ENCODE measurements at places on chromosomes 12 and 14. TPM values are rescaled to one million over a fixed set of nuclear protein-coding genes. Genes with fewer than 3 reads are reported as not detected.
A peak's percentile ranks its signal among the peaks of the same experiment; 100 is the strongest.

DNA sequence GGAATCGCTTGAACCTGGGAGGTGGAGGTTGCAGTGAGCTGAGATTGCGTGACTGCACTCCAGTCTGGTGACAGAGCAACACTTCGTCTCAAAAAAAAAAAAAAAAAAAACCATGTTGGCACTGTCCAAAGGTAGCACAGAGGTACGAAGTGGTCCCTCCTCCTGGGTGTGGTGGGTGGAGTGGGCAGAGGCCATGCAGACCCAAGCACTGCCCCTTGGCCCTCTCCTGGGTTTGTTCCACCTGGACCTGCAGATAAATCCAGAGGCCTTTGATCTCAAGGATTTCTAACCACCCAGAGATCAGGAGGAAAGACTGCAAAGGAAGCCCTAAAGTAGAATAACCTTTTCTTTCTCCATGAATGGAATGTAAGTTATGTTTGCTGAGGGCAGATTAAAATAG lies 8.7 kb upstream of the GALNT6 start:
- H3K36me3 ChIP-seq: no peaks in the 10 kb centered on the region
- no peak overlapping the region for H3K27ac ChIP-seq
- H3K27me3 ChIP-seq: no peaks in the 10 kb centered on the region
- no peak for DNase-seq
- no peak overlapping the region for H3K4me3 ChIP-seq

GRCh38 chr12:101570047-101570446 lies 24.7 kb upstream of the MYBPC1 start:
- H3K36me3 ChIP-seq: no peaks in the 10 kb centered on the region
- H3K4me3 ChIP-seq: no peak overlapping the region
- no peak for DNase-seq
- no peaks in the 10 kb centered on the region for H3K4me1 ChIP-seq
- H3K27me3 ChIP-seq: no peaks in the 10 kb centered on the region

DNA sequence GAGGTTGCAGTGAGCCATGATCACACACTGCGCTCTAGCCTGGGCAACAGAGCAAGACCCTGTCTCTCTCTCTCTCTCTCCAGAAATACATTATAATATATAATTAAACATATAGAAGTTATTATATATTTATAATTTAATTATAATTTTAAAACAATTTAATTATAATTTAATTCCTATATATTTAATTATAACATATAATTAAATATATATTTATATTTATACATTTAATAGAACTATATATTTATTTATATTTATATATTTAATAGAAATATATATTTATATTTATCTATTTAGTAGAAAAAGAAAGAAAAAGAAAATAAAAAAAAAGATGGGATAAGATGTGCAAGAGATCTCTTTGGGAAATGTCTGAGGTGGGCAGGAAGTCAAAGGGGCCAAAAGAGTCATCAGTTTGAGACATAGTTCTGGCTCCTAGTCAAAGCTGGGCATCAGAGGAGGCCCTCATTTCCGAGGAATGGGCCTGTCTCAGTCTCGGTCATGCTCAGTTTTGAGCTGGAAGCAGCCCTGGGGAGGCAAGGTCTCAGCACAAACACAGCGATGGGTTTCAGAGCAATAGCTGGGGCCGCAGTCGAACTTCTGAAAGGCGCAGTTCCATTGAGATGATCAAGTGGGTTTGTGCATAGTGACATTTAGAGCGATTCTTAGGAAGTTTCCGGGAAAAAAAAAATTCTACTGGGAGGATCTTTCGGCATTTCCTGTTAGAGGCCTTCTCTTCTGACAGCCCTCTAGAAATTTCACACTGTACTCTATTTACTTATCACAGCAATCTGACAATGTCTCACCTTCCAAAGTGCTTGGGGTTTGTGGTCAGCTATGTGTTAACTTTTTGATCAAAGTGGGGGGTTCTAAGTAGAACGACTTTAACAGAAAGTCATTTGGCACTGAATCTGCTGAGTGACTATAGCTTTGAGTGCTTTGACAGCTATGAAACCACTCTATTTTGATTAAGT lies 58.7 kb upstream of the GZMB start:
- H3K27me3 ChIP-seq: no peaks in the 10 kb centered on the region
- DNase-seq: peak; percentile 27
- peak overlapping the region; percentile 12 for H3K4me3 ChIP-seq
- H3K36me3 ChIP-seq: no peaks in the 10 kb centered on the region

DNA sequence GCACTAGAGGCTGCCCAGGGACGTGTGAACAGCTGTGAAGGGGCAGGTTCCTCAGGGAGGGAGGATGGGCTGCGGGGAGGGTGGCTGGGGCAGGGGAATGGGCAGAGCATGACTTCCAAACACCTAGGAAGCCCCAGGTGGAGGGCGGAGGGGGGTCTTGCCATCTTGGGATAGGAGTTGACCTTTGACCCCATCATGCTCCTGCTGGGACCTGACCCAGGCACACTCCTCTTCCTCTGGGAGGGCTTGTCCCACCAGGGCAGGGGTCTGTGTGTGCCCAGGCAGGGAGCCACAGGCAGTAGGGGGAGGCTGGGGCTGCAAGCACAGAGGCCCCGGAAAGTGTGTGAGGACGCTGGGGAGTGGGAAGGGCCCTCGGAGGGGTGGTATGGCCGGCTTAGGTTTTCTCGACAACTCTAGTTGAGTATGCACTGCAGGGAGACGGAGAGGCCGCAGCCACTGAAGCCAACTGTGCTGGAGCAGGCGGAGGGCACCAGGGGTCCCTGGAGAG lies 3.3 kb upstream of the ANKRD9 start:
- H3K4me3 ChIP-seq: no peak overlapping the region
- peaks cover 13% of the 10 kb centered on the region for H3K4me1 ChIP-seq
- no peak for DNase-seq
- no peaks in the 10 kb centered on the region for H3K36me3 ChIP-seq
- peaks cover 5% of the 10 kb centered on the region for H3K27me3 ChIP-seq

DNA sequence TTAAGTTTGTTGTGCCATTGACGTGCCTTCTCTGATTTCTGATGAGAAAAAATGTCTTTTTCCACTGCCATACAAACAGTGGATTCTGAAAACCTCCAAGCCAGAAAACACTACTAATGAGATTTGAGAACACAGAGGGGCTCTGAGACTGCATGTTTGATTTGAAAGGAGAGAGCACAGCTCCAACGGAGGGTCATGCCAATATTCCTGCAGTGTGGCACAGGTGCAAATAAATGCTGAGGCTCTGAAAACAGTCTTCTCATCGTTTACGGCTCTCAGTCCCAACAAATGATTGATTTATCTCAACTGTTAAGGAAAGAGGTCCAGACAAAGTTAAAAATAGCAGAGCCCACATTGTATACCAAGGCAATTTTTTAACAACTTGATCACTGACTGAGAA lies 128.7 kb downstream of the KCNH5 start:
- no peak for DNase-seq
- no peaks in the 10 kb centered on the region for H3K4me1 ChIP-seq
- H3K27ac ChIP-seq: no peak overlapping the region
- H3K4me3 ChIP-seq: no peak overlapping the region

DNA sequence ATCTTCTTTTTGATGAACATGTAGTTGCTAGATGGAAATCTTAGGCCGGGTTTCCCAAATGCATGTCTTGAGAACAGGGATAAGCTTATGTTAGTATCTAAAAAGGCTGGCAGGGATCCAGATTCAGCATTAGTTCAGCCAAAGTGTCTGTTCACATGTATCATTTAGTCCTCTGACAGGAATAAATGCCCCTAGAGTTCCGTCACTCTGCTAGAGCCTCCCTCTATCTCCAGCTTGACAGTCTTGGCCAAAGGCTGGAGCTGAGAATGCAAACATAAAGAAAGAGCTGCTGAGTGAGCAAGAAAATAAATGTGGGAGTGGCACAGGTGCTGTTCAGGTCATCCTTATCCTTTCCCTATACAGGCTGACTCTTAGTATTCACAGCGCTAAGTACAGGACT lies 13.8 kb upstream of the NELL2 start:
- no peaks in the 10 kb centered on the region for H3K27me3 ChIP-seq
- H3K4me3 ChIP-seq: no peak overlapping the region
- H3K4me1 ChIP-seq: no peaks in the 10 kb centered on the region
- no peak for DNase-seq
- no peaks in the 10 kb centered on the region for H3K36me3 ChIP-seq

DNA sequence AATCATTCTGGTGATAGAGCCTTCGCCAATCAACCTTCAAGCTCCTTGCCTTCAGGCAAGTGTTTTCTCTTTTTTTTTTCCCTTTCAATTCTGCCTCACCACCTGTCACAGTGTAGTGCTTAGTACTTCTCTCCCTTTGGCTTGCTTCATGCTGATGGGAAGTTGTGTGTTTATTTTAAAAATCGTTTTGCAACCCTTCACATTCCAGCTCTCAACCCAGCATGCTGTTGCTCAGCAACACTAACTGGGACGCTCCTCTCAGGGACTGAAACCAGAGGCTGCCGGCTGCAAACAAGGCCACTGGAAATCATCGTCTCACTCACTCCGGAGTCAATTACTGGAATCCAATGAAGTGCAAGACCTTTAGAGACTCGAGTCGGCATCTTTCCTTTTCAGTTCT lies 342.7 kb downstream of the PRKD1 start:
- no peak overlapping the region for H3K4me3 ChIP-seq
- no peak for DNase-seq
- H3K36me3 ChIP-seq: no peaks in the 10 kb centered on the region
- no peaks in the 10 kb centered on the region for H3K4me1 ChIP-seq

OR6C2 gene
- not detected for total RNA-seq

KCNMB4 gene
- total RNA-seq: 0.46 TPM

PTHLH gene
- 0.33 TPM for total RNA-seq
